ENCODE measurements at places on chromosomes 6 and 20. TPM values are rescaled to one million over a fixed set of nuclear protein-coding genes. Genes with fewer than 3 reads are reported as not detected.

Gene PM20D2
- total RNA-seq: 8.4 TPM

Gene FILIP1
- 10.5 TPM for total RNA-seq

Gene PCMTD2
- total RNA-seq: 52.0 TPM

Gene CALHM6
- 0.68 TPM for total RNA-seq

Gene CPXM1
- total RNA-seq: 69.0 TPM

Gene GJE1
- not detected for total RNA-seq

Gene COL12A1
- total RNA-seq: 1.4 TPM

Gene TCF15
- 2.0 TPM for total RNA-seq

Gene CLPSL1
- total RNA-seq: not detected

Gene EEF1A2
- total RNA-seq: 27.4 TPM

Gene APOM
- total RNA-seq: 3.9 TPM

Gene SPAG4
- 4.9 TPM for total RNA-seq

Gene MYB
- 5.8 TPM for total RNA-seq

Gene HSPA1L
- total RNA-seq: 1.6 TPM

Gene HDAC2
- 330 TPM for total RNA-seq

Gene HLA-DRA
- total RNA-seq: 3.1 TPM

Gene E2F3
- 34.7 TPM for total RNA-seq

All from H9 (cell line).